ENCODE measurements at places on chromosomes 1 and 21. TPM values are rescaled to one million over a fixed set of nuclear protein-coding genes. Genes with fewer than 3 reads are reported as not detected.

The CACNA1S gene
- 0.04 TPM for total RNA-seq

The ZNF593OS gene
- not detected for total RNA-seq

The S100A7 gene
- total RNA-seq: not detected

The NTNG1 gene
- 1.0 TPM for total RNA-seq

The SFN gene
- total RNA-seq: 3.8 TPM

The KRTAP20-4 gene
- not detected for total RNA-seq

The ROR1 gene
- 75.9 TPM for total RNA-seq

The APOBEC4 gene
- total RNA-seq: not detected

All from H9 (cell line).